Pons (tissue), 1 donor: ENCODE measurements at places on chromosomes 4 and X.

DNA sequence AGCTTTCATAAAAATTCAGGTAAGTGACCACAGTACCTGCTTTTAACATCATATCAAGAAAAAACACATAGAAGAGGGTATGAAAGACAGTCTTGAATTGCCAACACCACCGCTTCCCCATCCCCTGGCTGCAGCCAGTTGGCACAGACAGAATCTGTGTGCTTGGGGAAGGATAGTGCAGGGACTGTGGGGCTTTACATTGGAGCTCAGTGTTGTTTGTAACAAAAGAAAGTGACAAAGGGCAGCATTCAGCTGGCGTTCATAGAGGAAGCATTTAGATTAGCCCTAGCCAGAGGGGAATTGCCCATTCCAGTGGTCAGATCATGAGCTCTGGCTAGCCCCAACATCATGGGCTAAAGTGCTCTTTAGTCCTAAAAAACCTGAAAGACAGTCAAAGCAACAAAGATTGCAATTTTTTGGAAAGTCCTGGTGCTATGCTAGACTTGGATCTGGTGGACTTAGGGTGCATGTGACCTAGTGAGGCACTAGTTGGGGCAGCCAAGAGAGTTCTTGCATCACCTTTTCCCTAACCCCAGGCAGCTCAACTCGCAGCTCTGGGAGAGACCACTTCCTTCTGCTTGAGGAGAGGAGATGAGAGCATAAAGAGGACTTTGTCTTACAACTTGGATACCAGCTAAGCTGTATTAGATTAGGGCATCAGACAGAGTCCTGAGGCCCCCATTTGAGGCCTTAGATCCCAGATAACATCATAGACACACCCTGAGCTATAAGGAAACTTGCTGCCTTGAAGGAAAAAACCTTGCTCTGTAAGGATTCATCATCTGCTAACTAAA, 1602.4 kb upstream of the ADGRL3 start:
- peak; percentile 98 for DNase-seq

GRCh38 chrX:42075032-42075431, 151.7 kb upstream of the CASK start:
- DNase-seq, result no peak

- no peak for DNase-seq
Measured at GRCh38 chrX:104420907-104421306, 145.1 kb upstream of the IL1RAPL2 start.

GRCh38 chr4:111847296-111848008, 297.8 kb upstream of the FAM241A start:
- no peak for DNase-seq

GRCh38 chr4:1321486-1321885, 25.5 kb upstream of the UVSSA start:
- no peak for DNase-seq

- DNase-seq, result no peak
Measured at GRCh38 chr4:117001077-117001476, 84.3 kb downstream of the TRAM1L1 start.

- DNase-seq, result peak; percentile 46
Measured at GRCh38 chrX:20320461-20321159, 53.9 kb upstream of the RPS6KA3 start.

- DNase-seq, result no peak
Measured at GRCh38 chr4:168551945-168552695, 55.3 kb downstream of the PALLD start.

- no peak for DNase-seq
Measured at GRCh38 chr4:73850261-73850970, 2.7 kb upstream of the PF4V1 start.

GRCh38 chr4:180098586-180098985, 2144.6 kb upstream of the TENM3 start:
- DNase-seq, result no peak

DNA sequence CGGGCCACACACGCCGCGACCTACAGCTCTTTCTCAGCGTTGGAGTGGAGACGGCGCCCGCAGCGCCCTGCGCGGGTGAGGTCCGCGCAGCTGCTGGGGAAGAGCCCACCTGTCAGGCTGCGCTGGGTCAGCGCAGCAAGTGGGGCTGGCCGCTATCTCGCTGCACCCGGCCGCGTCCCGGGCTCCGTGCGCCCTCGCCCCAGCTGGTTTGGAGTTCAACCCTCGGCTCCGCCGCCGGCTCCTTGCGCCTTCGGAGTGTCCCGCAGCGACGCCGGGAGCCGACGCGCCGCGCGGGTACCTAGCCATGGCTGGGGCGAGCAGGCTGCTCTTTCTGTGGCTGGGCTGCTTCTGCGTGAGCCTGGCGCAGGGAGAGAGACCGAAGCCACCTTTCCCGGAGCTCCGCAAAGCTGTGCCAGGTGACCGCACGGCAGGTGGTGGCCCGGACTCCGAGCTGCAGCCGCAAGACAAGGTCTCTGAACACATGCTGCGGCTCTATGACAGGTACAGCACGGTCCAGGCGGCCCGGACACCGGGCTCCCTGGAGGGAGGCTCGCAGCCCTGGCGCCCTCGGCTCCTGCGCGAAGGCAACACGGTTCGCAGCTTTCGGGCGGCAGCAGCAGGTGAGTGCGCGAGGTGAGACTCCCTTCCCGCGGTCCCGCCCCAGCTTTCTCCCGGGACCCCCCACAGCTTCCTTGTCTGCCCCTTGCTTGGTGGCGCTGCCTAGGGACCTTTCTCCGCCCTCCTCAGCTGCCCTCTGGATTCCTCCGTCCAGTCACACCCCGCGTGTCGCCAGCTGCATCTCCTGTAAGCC, 678 bp downstream of the BMP3 start:
- DNase-seq, result no peak

- DNase-seq, result no peak
Measured at GRCh38 chrX:30870572-30870971, 18.5 kb downstream of the TAB3 start.

DNA sequence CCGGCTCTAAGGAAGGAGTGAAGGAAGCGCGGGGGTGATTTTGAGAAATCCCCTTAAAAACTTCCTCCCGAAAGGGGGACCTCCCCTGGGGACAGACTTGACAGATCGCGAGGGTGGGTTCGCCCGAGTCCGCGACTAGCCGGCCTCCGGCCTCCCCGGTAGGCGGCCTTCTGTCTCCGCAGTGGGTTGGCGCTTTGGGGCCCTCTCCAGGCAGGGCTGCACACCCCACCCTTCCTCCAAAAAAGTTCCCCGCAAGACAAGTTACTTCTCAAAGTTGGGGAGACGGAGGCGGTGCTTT, 24.8 kb downstream of the HOPX start:
- DNase-seq, result no peak

DNA sequence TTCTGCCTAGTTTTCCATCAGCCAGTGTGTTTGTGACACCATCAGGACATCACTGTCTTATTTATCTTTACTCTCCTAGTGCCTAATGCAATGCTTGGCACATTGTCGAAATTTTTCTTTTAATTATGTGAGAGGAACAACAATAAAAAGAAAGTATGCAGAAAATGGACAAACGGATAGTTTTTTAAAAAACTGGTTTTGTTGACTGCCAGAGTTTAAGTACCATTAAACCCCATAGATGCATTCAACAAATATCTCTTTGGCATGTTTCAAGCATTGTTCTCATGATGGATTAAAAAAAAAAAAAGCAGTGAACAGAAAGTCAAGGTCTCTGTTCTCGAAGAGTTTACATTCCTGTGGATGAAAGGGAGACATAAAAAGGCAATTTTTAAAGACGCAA, 398.4 kb downstream of the PPP3CA start:
- no peak for DNase-seq

GRCh38 chrX:39249999-39250398, 448.7 kb downstream of the MID1IP1 start:
- no peak for DNase-seq

- no peak for DNase-seq
Measured at GRCh38 chr4:75432683-75433082, 81.5 kb downstream of the RCHY1 start.

- DNase-seq, result no peak
Measured at GRCh38 chr4:74475091-74475800, 30.3 kb downstream of the AREG start.

DNA sequence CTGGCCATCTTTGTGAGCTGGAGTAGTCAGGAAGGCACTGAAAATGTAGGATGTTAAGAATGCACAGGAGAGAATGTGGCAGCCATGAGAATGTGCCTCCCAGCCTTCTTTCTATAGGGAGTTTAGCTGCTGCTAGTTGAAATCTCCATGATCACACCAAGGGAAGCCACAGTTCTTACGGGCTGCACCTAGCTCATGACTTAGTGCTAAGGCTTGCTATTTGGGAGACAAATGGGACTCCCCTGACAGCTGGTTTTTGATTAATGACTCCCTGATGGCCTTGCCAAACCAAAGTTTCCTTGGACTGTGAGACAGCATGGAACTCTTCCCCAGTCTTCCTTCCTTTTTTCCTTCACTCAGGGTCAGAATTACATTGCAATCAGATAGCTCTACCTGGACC, 9.2 kb downstream of the CTSO start:
- DNase-seq, result no peak

DNA sequence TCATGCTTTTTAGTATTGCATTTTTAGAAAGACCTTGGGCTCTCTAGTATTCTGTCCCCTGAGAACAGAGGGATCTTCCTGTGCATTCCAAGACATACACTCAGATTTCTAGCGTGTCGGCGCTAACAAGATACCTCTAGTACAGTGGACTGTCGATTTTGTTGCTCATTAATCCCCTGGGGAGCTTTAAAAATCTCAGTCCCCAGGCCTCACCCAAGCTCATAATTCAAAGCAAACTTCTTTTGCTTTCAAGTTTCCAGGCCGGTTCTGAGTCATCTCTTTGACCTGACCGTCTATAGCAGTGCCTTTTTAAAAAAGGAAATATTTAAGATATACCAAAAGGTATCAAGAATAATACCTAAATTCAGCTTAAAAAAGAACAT, 137.0 kb downstream of the AMMECR1 start:
- DNase-seq, result no peak

DNA sequence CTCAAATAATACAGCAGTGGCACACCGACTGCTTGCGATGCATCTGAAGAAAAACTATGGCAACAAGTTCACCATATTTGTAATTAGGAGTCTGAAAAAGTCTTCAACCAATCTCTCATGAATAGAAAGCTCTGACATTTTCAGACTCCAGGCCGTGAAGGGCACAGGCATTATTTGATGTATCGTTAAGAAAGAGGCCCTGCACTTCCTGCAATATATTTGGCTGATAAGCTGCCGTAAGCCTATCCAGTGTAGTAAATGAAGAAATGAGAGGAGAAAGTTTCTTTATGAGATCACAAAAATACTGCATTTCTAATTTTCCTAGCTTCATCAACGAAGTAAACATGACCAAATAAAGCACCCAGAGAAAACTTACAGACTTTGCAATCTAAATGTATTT, 613.8 kb upstream of the TECRL start:
- DNase-seq, result no peak

GRCh38 chr4:768995-769394, 56.9 kb downstream of the CPLX1 start:
- DNase-seq, result peak; percentile 46

GRCh38 chrX:23435575-23435974, 100.9 kb downstream of the PTCHD1 start:
- no peak for DNase-seq

GRCh38 chrX:148380107-148380506, 120.3 kb upstream of the AFF2 start:
- no peak for DNase-seq

DNA sequence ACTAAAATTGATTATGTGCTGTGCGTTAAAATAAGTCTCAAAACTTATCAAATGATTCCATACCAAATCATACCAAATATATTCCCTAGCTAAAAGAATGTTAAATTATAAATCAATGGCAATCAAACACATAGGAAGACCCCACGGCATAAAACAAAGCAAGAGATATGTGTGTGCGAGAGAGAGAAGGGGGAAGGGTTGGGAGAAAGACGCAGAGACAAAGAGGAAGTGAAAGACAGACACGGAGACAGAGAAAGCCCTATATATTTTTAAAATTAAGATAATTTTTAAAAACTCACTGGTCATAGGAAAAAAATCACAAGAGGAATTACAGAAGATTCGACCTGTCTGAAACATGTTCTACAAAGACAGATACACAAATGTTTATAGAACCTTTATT, 371.4 kb downstream of the NLGN4X start:
- peak; percentile 5 for DNase-seq

DNA sequence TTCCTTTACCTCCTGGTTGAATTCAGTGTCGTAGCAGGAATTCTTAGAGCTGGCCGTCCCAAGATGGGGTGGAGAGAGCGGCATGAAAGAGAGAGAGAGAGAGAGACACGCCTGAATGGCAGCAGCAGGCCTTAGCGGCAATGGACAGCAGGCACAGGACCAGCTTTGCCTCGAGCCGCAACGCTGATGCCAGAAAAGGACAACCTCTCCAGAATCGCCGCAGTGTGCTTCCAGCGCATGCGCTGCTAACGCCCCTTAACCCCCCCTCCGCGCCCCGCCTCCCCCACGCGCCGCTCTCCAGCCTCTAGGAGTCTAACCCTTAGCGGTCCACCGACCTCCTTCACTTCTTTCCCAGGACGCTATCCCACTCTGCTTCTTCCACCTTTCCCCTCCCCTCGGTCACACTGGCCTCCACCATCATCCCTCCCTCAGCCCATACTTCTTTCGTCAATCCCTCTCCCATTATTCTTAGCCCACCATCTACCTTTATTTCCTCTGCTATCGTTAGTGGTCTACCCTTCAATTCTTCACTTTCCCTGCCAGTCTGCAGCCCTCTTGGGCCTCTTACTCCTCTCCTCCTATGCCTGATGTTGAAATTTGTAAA, 10.5 kb upstream of the ZCCHC13 start:
- DNase-seq, result peak; percentile 82

- DNase-seq, result no peak
Measured at GRCh38 chr4:103892586-103892985, 172.8 kb upstream of the TACR3 start.

GRCh38 chr4:113209153-113209552, 159.7 kb downstream of the ANK2 start:
- no peak for DNase-seq

DNA sequence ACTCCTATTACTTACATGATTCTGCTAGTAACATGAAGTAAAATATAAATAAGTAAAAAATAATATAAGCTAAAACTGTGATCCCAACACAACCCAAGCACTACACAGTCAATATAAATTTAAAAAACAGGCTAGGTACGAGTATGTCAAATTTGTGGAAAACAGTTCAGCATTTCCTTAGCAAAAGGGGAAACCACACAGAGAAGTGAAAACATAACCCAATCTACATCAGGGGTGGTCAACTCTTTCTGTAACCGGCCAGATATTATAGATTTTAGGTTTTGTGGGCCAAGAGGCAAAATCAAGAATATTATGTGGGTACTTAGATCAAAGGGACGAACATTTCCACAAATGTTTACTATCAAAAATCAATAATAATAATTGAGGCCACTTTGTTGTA, 70.1 kb downstream of the CHST7 start:
- DNase-seq, result no peak
